ENCODE measurements at places on chromosomes 1 and 21. TPM values are rescaled to one million over a fixed set of nuclear protein-coding genes. Genes with fewer than 3 reads are reported as not detected.
A peak's percentile ranks its signal among the peaks of the same experiment; 100 is the strongest.

Gene CD1E
- total RNA-seq = not detected

- no peak overlapping the region for H3K4me3 ChIP-seq
- H3K36me3 ChIP-seq = no peaks in the 10 kb centered on the region
- H3K27ac ChIP-seq = no peak overlapping the region
- no peaks in the 10 kb centered on the region for H3K4me1 ChIP-seq
- H3K27me3 ChIP-seq = no peaks in the 10 kb centered on the region
These were observed 295.5 kb upstream of the PROX1 start for GRCh38 chr1:213692321-213692720.

GRCh38 chr1:235022981-235023710, 105.5 kb downstream of the TOMM20 start:
- peaks cover 43% of the 10 kb centered on the region for H3K4me1 ChIP-seq
- no peaks in the 10 kb centered on the region for H3K27me3 ChIP-seq
- H3K27ac ChIP-seq = peak overlapping the region; percentile 90
- no peak overlapping the region for H3K4me3 ChIP-seq
- no peak for DNase-seq
- peaks cover 11% of the 10 kb centered on the region for H3K36me3 ChIP-seq

Gene OR2T4
- not detected for total RNA-seq

DNA sequence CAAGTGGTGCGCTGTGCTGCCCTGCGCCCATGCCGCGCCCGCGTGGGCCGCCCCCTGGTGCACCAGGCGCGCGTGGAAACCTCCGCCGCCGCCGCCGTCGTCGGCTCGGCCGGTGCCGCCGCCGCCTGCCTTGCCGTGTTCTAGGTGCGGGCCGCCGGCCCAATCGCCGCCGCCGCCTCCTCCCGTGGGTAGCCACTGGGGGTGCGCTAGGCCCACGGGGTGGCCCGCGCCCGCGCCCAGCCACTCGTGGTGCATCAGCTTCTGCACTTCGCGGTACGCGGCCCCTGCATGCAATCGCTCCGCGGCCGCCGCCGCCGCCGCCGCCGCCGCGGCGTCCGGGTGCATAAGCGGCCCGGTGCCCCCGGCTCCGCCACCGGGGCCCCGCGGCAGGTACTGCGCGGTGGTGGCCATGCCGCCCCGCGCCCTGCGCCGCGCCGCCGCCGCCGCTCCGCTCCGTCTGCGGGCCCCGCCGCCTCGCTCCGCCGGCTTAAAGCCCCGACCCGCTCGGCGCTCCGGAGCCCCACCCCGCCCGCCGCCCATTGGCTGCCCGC, at the start of gene POU3F1:
Gene POU3F1 (minus strand): TSS at position 461 of the 551 bp plus-strand sequence. CDS start 50 bp downstream, at position 411.
- no peak for DNase-seq
- peak within 1 kb of the TSS; percentile 75 for H3K4me3 ChIP-seq
- H3K27ac ChIP-seq = no peak within 1 kb of the TSS
- H3K36me3 ChIP-seq = no peaks in the 10 kb centered on the region

Gene MX2
- total RNA-seq = 7.9 TPM

DNA sequence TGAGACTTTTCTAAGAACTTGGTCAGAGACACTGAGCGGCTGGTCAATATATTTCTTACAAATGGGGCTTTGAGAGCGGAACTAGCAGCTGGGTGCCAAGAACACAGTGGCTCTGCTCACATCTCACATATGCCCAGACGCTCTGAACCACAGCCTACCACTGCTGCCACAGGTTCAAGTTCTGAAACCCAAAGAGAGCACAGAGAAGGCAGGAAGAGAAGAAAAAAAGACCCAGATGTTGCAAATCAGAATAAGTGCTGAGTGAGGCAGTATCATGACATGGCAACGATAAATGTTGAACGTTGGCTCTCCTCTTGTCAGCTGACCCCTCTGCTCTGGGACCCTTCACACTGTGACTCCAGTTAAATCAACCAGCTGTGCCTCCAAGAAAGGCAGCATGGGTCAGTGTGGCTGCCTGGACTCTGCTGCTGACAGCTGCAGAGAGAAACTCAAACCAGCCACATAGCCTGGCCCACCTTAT, 26.4 kb downstream of the HIVEP3 start:
- peaks cover 10% of the 10 kb centered on the region for H3K36me3 ChIP-seq
- peak overlapping the region; percentile 82 for H3K4me3 ChIP-seq
- DNase-seq = peak; percentile 85
- H3K4me1 ChIP-seq = peaks cover 85% of the 10 kb centered on the region
- peak overlapping the region; percentile 85 for H3K27ac ChIP-seq

Gene KIF2C
- 97.0 TPM for total RNA-seq

DNA sequence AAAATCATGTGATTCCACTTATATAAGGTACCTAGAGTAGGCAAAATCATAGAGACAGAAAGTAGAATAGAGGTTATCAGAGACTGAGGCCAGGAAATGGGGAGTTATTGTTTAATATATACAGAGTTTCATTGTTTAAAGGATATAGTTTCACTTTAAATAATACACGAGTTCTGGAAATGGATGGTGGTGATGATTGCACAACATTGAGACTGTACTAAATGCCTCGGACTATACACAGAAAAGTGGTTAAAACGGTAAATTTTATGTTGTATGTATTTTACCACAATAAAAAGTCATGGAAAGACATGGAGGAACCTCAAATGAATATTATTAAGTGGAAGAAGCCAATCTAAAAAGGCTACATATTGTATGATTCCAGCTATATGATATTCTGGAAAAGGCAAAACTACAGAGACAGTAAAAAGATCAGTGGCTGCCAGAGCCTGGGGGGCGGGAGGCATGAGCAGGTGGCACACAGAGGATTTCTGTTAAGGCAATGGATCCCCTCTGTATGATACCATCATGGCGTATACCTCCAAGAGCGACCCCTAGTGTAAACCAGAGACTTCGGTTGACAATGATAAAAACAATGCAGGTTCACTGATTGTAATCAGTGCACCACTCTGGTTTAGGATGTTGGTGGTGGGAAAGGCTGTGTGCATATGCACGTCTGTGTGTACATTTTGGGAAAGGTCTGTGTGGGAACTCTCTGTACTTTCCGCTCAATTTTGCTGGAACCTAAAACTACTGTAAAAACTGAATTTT, 7.5 kb downstream of the C1orf198 start:
- H3K27ac ChIP-seq = no peak overlapping the region
- H3K4me3 ChIP-seq = no peak overlapping the region
- no peaks in the 10 kb centered on the region for H3K36me3 ChIP-seq
- DNase-seq = no peak
- H3K27me3 ChIP-seq = peaks cover 3% of the 10 kb centered on the region

GRCh38 chr1:203789966-203790365, 5.5 kb upstream of the ZBED6 start:
- no peak overlapping the region for H3K4me3 ChIP-seq
- no peak overlapping the region for H3K27ac ChIP-seq
- H3K27me3 ChIP-seq = no peaks in the 10 kb centered on the region
- peaks cover 3% of the 10 kb centered on the region for H3K4me1 ChIP-seq

DNA sequence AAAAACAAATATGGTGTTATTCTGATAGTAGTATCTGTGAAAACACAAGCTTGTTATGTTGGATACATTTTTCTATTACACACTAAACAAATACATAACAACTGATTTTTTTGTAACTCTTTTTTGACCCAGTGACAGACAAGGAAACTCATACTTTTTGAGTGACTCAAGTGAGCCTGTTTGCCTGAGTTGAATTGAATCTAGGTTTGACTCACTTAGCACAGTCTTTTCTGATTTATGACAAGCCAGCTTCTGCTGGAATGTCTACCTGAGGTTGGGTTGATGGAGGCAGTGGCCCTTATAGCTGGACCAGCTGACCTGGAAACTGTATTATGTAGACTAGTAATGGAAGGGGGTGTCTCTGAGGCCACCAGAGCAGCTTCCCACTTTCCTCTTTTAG, 4.2 kb upstream of the CLCA4 start:
- no peak overlapping the region for H3K27ac ChIP-seq
- peaks cover 10% of the 10 kb centered on the region for H3K27me3 ChIP-seq
- H3K4me3 ChIP-seq = no peak overlapping the region
- no peaks in the 10 kb centered on the region for H3K4me1 ChIP-seq
- DNase-seq = no peak

DNA sequence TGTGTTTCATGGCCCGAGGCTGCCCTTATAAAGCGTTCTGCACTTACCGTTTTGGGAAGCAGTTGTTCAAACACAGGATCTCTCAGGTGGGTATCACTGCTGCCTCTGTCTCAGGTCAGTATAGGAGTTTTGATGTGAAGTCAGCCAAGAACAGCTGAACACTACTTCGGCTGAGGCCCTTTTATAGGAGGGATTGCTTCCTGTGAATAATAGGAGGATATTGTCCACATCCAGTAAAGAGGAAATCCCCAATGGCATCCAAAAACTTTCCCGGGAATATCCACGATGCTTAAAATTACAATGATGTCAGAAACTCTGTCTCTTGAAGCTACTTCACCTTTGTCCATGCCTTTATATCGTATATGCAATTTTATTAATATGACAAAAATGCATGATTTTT, at the start of gene SELE:
Gene SELE (minus strand): TSS at position 156 of the 400 bp plus-strand sequence. CDS start 467 bp downstream, outside the sequence.
- no peak within 1 kb of the TSS for H3K4me3 ChIP-seq
- peaks cover 20% of the 10 kb centered on the region for H3K27me3 ChIP-seq
- H3K4me1 ChIP-seq = no peaks in the 10 kb centered on the region
- no peak for DNase-seq
- H3K36me3 ChIP-seq = no peaks in the 10 kb centered on the region

- H3K4me3 ChIP-seq = no peak overlapping the region
- no peak overlapping the region for H3K27ac ChIP-seq
These were observed 4.0 kb downstream of the TEX50 start for GRCh38 chr1:173639102-173639501.

Gene TMEM51
- not detected for total RNA-seq

GRCh38 chr1:227729881-227730629, 5.0 kb downstream of the JMJD4 start:
- DNase-seq = no peak
- H3K4me1 ChIP-seq = peaks cover 18% of the 10 kb centered on the region
- H3K4me3 ChIP-seq = no peak overlapping the region
- H3K36me3 ChIP-seq = no peaks in the 10 kb centered on the region

- DNase-seq = no peak
- no peak overlapping the region for H3K4me3 ChIP-seq
- no peaks in the 10 kb centered on the region for H3K36me3 ChIP-seq
- H3K4me1 ChIP-seq = no peaks in the 10 kb centered on the region
These were observed 119.3 kb upstream of the CDC42BPA start for GRCh38 chr1:227437495-227438008.

Gene PDPN
- not detected for total RNA-seq

- H3K4me3 ChIP-seq = no peak overlapping the region
- peaks cover 4% of the 10 kb centered on the region for H3K4me1 ChIP-seq
- no peak for DNase-seq
- H3K27me3 ChIP-seq = peaks cover 10% of the 10 kb centered on the region
These were observed 184.1 kb downstream of the PSMG1 start for GRCh38 chr21:38999161-38999560.

DNA sequence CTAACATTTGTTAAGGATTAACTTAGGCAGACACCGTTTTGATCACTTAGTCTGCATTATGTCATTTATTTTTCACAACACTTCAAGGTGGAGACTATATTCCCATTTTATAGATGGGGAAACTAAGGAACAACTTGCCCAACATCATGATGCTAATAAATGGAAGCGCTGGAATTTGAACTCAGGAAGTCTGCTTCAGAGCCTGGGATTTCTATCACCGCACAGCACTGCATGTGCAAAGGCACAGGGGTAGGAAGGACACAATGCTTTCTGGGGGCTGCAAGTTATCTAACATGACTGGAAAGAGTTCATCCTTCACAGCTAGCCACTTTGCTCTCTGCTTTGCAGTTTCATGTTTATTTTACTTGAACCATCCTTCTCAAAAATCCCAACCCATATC, 100.5 kb downstream of the UBR4 start:
- H3K4me3 ChIP-seq = no peak overlapping the region
- H3K4me1 ChIP-seq = no peaks in the 10 kb centered on the region
- H3K36me3 ChIP-seq = peaks cover 33% of the 10 kb centered on the region
- H3K27ac ChIP-seq = no peak overlapping the region
- DNase-seq = no peak

DNA sequence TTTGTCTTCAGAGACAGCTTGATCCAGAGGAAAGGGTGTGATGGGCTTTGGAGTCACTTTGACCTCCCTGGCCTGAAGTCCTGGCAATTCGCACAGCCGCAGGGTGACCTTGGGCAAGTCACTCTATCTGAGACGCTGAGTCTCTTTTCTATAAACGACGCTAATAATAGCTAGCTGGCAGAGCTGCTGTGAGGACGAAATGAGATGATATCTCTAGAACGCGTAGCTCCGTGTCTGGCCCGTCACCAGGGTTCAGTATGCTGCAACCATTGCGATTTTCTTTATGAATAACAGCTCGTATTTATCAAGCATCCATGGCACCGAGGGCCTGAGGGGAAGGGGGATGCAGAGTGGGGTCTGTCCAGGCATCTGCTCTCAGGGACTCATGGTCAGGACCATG, 58.7 kb downstream of the IGSF21 start:
- H3K4me1 ChIP-seq = no peaks in the 10 kb centered on the region
- H3K27me3 ChIP-seq = peaks cover 7% of the 10 kb centered on the region
- H3K27ac ChIP-seq = no peak overlapping the region
- no peak overlapping the region for H3K4me3 ChIP-seq
- DNase-seq = no peak

DNA sequence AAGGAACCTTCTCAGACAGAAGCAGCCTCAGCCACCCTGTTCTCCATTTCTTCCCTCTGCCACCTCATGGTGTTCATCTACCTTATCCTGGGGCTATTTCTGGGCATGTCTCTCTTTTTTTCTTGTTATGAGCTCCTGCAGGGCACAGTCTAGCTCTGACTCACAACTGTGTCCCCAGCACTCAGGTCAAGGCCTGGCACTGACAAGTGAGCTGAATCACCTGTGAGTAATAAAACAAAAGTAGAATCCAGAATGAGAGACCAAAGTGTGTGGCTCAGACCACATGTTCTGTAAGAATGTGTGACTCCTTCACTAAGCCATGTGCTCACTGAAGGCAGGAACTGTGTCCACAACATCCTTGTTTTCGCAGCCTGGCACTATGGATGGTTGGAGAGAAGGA, 23.2 kb downstream of the C1orf94 start:
- no peak for DNase-seq
- H3K27ac ChIP-seq = no peak overlapping the region
- H3K4me1 ChIP-seq = no peaks in the 10 kb centered on the region
- no peaks in the 10 kb centered on the region for H3K36me3 ChIP-seq
- H3K27me3 ChIP-seq = peaks cover 23% of the 10 kb centered on the region

Gene KCNAB2
- total RNA-seq = 157 TPM

Gene GPR37L1
- not detected for total RNA-seq

Gene CCDC28B
- total RNA-seq = 13.6 TPM

GRCh38 chr1:155657463-155657862, 31.1 kb downstream of the YY1AP1 start:
- peaks cover 32% of the 10 kb centered on the region for H3K36me3 ChIP-seq
- H3K27ac ChIP-seq = no peak overlapping the region
- H3K27me3 ChIP-seq = no peaks in the 10 kb centered on the region
- DNase-seq = no peak
- H3K4me3 ChIP-seq = no peak overlapping the region
- no peaks in the 10 kb centered on the region for H3K4me1 ChIP-seq

- peaks cover 10% of the 10 kb centered on the region for H3K27me3 ChIP-seq
- no peaks in the 10 kb centered on the region for H3K36me3 ChIP-seq
- no peak for DNase-seq
- H3K4me1 ChIP-seq = no peaks in the 10 kb centered on the region
- H3K27ac ChIP-seq = no peak overlapping the region
- H3K4me3 ChIP-seq = no peak overlapping the region
These were observed 61.3 kb upstream of the BACH1 start for GRCh38 chr21:29237110-29238052.

Measured in natural killer cell treated with Interleukin-12 subunit alpha and Interleukin-12 subunit beta and Interleukin-15 and Interleukin-18, amount 100 ng/mL, for 72 hours (primary cell).